HCT116 (cell line): ENCODE measurements at places on chromosomes 13 and 19. TPM values are rescaled to one million over a fixed set of nuclear protein-coding genes. Genes with fewer than 3 reads are reported as not detected.

TJP3 gene
- 69.6 TPM for total RNA-seq

IGFLR1 gene
- 8.3 TPM for total RNA-seq

FLT1 gene
- total RNA-seq = 0.25 TPM

SMIM17 gene
- total RNA-seq = not detected

GPR4 gene
- 0.10 TPM for total RNA-seq

SKA3 gene
- total RNA-seq = 43.3 TPM

HTR2A gene
- not detected for total RNA-seq

UGGT2 gene
- 27.1 TPM for total RNA-seq

- peak overlapping the region; percentile 93 for H3K27ac ChIP-seq
- peaks cover 16% of the 10 kb centered on the region for H3K4me1 ChIP-seq
- H3K27me3 ChIP-seq = no peaks in the 10 kb centered on the region
- H3K36me3 ChIP-seq = no peaks in the 10 kb centered on the region
These were observed 751 bp downstream of the ZNF584 start for GRCh38 chr19:58409010-58409790.

DNA sequence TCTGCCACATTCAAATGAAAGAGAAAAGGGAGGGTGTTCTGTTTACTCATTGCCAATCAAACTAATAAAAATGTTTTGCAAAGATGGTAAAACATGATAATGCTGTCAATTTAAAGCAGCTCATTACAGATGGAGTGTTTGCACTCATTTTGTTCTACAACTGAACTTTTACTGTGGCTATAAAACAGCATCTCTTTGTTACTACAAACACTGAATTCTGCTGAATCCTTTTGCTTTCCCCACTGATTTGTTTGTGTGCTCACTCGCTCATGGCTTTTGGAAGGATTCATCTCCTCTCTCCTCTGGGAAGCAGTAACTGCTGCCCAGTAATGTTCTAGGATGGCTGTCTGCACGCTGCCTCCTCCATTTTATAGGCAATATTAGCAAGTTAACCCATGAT is 434.5 kb downstream of the PCDH9 start:
- no peaks in the 10 kb centered on the region for H3K27me3 ChIP-seq
- H3K4me3 ChIP-seq = no peak overlapping the region
- no peak overlapping the region for H3K27ac ChIP-seq
- H3K36me3 ChIP-seq = no peaks in the 10 kb centered on the region

- H3K4me1 ChIP-seq = no peaks in the 10 kb centered on the region
- H3K27ac ChIP-seq = no peak overlapping the region
- no peak overlapping the region for H3K4me3 ChIP-seq
- no peak for DNase-seq
These were observed 62.8 kb upstream of the EDNRB start for GRCh38 chr13:77981281-77981881.

DNA sequence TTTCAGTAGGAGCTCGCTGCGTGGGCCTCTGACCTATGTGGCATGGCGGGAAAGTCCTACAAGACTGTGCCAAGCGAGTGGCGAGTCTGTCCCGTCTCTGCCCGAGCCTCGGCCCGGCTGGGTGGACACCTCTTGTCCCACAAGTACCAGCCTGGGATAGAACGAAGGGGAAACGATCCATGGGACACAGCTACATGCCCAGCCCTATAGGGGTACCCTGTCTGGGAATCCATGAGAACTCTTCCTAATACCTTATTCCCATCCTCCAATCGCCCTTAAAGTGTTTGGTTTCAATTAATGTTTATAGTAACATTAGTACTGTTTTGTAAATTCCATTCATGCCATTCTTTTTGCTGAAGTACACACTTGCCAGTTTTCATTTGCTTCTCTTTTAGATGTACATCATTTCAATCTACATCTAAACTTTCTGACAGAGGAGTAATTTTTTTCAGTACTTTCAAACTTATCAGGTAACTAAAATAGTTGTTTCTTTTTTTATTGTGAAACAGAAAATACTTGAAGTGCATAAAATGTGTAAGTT is 667 bp upstream of the ZNF790 start:
- no peak overlapping the region for H3K4me3 ChIP-seq
- no peaks in the 10 kb centered on the region for H3K36me3 ChIP-seq
- H3K27ac ChIP-seq = no peak overlapping the region
- no peaks in the 10 kb centered on the region for H3K27me3 ChIP-seq
- DNase-seq = no peak

- no peaks in the 10 kb centered on the region for H3K36me3 ChIP-seq
- no peak overlapping the region for H3K4me3 ChIP-seq
- H3K27me3 ChIP-seq = peaks cover 43% of the 10 kb centered on the region
- H3K4me1 ChIP-seq = peaks cover 27% of the 10 kb centered on the region
- H3K27ac ChIP-seq = no peak overlapping the region
- no peak for DNase-seq
These were observed 11.4 kb downstream of the ALOX5AP start for GRCh38 chr13:30746791-30747190.

GRCh38 chr19:34244611-34245299 is 9.6 kb upstream of the GARRE1 start:
- no peaks in the 10 kb centered on the region for H3K27me3 ChIP-seq
- no peak overlapping the region for H3K27ac ChIP-seq
- no peak for DNase-seq
- no peaks in the 10 kb centered on the region for H3K36me3 ChIP-seq

DNA sequence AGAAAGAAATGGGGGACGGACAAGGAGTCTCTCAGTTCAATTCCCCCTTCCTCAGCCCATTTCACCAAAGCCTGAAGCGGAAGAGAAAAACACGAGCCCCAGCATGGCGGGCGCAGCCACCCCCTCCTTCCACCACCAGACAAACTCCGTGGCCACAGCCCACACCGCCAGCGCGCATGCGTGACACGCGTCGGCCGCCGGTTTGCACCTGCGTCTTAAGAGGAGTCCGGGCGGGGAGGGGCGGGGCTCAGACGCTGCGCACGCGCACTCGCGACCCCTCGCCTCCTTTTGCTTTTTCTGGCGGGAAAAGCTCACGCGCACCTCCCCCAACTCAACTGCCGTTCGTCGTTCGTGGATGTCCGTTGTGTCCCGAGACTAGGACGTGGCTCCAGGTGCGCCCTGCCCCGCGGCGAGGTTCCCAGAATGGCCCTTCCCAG is at the start of gene KASH5:
TSS of gene KASH5 (plus strand) at position 314 of the 437 bp plus-strand sequence. CDS start 2,635 bp downstream, outside the sequence.
- H3K27ac ChIP-seq = no peak within 1 kb of the TSS
- no peak within 1 kb of the TSS for H3K4me3 ChIP-seq
- DNase-seq = no peak
- no peaks in the 10 kb centered on the region for H3K27me3 ChIP-seq
- H3K36me3 ChIP-seq = no peaks in the 10 kb centered on the region

- H3K27me3 ChIP-seq = no peaks in the 10 kb centered on the region
- no peaks in the 10 kb centered on the region for H3K36me3 ChIP-seq
- no peak overlapping the region for H3K27ac ChIP-seq
- no peaks in the 10 kb centered on the region; the same call in 1 of the 2 replicates for H3K4me1 ChIP-seq
- no peak overlapping the region for H3K4me3 ChIP-seq
These were observed 6.8 kb downstream of the SHANK1 start for GRCh38 chr19:50712833-50713232.

DNA sequence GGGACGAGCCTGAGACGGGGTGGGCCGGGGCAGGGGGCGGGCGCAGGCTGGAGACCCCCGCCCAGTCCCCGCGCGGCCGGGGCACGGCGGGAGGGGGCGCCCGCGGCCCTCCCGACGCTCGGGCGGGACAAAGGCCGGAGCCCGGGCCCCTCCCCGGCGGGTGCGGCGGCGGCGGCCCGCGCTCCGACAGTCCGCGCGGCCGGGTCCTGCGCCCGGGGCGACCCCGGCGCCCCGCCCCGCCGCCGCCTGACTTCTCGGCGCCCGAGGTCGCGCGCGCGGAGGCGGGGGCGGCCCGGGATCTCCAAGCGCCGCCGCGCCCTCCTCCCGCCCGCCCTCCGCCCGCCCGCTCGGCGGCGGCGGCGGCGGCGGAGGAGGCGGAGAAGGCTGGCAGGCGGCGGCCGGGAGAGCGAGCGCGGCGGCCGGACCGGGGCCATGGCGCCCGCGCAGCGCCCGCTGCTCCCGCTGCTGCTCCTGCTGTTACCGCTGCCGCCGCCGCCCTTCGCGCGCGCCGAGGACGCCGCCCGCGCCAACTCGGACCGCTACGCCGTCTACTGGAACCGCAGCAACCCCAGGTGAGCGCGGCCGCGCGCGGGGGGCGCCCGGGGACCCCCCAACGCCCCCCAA is at the start of gene EFNA2:
TSS of gene EFNA2 (plus strand) at position 137 of the 624 bp plus-strand sequence. CDS start at position 433, 296 bp downstream.
- peaks cover 23% of the 10 kb centered on the region for H3K4me1 ChIP-seq
- DNase-seq = no peak
- no peaks in the 10 kb centered on the region for H3K27me3 ChIP-seq
- H3K4me3 ChIP-seq = peak within 1 kb of the TSS; percentile 64
- no peaks in the 10 kb centered on the region for H3K36me3 ChIP-seq

GRCh38 chr19:12660980-12661379 is 5.6 kb downstream of the MAN2B1 start:
- H3K36me3 ChIP-seq = no peaks in the 10 kb centered on the region
- no peak overlapping the region for H3K27ac ChIP-seq
- no peaks in the 10 kb centered on the region for H3K4me1 ChIP-seq
- no peaks in the 10 kb centered on the region for H3K27me3 ChIP-seq
- DNase-seq = no peak
- no peak overlapping the region for H3K4me3 ChIP-seq

DNA sequence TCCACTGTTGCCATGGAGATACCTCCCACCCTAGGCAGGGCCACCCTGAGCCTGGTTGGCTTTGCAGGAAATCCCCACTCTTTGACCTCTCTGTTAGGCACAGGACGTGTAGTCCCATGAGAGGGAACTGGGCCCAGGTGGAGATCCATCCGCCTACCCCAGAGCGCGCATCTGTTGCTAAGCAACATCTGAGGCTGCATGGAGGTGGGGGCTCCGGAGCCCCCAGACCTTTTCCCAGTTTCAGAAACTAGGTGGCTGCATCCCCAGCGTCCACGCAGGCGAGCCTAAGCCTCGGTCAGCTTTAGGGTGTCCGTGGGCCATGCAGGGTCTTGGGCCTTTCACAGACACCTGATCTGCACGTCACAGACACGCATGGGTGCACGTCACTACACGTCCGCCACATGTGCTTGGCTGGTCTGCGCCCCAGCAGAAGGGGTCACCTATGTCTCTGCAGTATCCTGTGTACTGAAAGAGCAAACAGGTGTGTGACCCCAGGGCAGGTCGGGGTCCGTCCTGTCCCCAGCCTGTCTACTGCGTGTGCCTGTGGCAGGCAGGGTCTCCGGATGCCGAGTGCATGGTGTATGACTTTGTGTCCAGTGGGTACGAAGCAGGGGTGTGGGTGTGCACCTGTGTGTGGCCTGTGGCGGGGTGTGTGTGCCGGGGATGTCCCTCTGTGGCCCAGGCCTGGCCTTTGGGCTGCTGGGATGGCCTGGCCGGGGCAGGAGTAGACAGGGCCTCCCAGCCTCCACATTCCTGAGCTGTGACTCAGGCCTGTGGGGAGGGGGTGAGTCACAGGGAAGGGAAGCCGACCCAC is 4.1 kb upstream of the CIRBP start:
- H3K36me3 ChIP-seq = no peaks in the 10 kb centered on the region
- H3K27ac ChIP-seq = peak overlapping the region; percentile 99
- DNase-seq = no peak
- H3K27me3 ChIP-seq = no peaks in the 10 kb centered on the region
- peak overlapping the region; percentile 9; the same call in 1 of the 2 replicates for H3K4me3 ChIP-seq
- peaks cover 90% of the 10 kb centered on the region for H3K4me1 ChIP-seq

DNA sequence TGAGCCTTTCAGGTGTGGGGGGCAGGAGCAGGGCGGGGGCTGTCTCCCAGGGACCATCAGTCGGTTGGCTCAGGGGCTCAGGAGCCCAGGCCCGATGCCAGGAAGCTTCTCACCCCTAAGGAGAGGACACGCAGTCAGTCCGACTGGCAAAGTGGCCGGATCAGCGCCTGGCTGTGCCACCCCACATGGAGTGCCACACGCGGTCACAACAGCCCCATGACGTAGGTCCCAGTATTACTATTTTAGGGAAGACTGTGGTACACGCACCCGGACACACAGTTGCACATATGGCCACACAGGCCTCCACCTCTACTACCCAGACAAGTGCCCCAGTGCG is 29.3 kb upstream of the GRTP1 start:
- H3K27me3 ChIP-seq = no peaks in the 10 kb centered on the region
- no peaks in the 10 kb centered on the region for H3K36me3 ChIP-seq
- DNase-seq = no peak
- H3K4me3 ChIP-seq = peak overlapping the region; percentile 92
- H3K4me1 ChIP-seq = peaks cover 2% of the 10 kb centered on the region; the same call in 1 of the 2 replicates

DNA sequence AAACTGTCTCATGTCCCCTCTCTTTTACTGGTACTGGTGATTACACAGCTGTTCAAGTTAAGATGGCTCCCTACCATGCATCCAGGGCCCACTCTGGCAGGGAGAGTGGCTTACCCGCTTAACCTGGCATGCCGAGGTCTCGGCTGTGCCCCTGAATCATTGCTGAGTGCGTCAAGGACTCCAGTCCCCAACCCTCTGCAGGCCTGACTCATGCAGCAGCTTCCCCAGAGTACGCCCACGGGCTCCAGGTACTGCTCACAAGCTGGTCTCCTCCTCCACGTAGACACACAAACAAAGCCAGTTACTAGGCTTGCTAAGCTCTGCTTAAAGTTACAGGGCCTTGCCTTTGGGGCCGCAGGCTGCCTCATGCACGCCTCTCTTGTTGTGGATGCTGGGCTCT is 447.4 kb downstream of the COG6 start:
- no peak overlapping the region for H3K27ac ChIP-seq
- peaks cover 12% of the 10 kb centered on the region for H3K4me1 ChIP-seq
- H3K36me3 ChIP-seq = no peaks in the 10 kb centered on the region
- H3K27me3 ChIP-seq = no peaks in the 10 kb centered on the region
- no peak overlapping the region for H3K4me3 ChIP-seq

DNA sequence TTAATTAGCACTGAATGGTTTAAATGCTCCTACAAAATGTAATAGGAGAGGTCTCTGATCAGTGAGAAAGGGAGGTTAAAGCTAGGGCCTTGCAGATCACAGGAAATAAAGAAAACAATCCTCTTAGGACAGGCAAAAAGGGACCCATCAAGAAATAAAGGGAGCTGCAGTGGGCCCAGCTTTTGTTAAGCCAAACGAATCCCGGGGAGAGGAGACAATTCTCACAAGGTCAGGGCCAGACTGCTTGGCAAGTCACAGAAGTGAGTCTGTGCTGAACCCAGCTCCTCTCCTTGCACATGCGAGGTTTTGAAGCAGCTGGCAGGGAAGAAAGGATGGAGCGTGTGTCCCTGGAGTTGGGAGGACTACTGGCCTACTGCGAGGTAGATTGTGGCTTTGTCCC is 285.8 kb downstream of the COG6 start:
- H3K4me3 ChIP-seq = no peak overlapping the region
- no peak for DNase-seq
- no peak overlapping the region for H3K27ac ChIP-seq
- 0 out of 2 replicates have a peak, but pooled peaks cover 3% of the 10 kb centered on the region for H3K4me1 ChIP-seq
- no peaks in the 10 kb centered on the region for H3K36me3 ChIP-seq
